ENCODE measurements at places on chromosomes 3 and 15.

GRCh38 chr15:64622410-64623260 is 152.8 kb downstream of the RBPMS2 start:
- DNase-seq: no peak

GRCh38 chr3:64072126-64072525 is 48.8 kb upstream of the PSMD6 start:
- DNase-seq: no peak

GRCh38 chr3:94098452-94098851 is 35.6 kb downstream of the NSUN3 start:
- no peak for DNase-seq

GRCh38 chr15:51229907-51230330 is 108.5 kb downstream of the CYP19A1 start:
- no peak for DNase-seq

- DNase-seq: peak; percentile 61
Measured at GRCh38 chr15:30922480-30923311, 19.0 kb downstream of the FAN1 start.
